ENCODE measurements at places on chromosomes 7 and 10.

GRCh38 chr10:69721690-69722310 is 79.9 kb upstream of the COL13A1 start:
- DNase-seq: no peak

- no peak for DNase-seq
Observed at GRCh38 chr7:149723795-149724495, 49.4 kb downstream of the ZNF467 start.

DNA sequence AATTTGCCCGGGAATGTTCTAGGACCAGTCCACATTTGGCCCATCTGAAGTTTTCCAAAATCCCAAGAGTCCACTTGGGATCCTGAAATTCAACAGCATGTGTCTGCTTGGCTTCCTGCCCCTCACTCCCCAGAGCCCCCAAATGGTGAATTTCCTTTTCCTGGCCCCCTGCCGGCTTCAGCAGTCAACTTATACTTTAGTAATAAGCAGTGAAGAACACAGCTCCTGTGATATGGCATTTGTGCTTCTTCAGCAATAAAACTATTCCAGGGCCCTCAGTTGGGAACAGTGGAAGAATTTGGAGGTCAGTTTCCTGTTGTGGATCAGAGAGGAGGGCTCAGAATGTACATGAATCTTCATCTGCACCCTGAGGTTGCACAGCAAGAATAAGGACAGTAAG is 51.1 kb downstream of the PRF1 start:
- no peak for DNase-seq

DNA sequence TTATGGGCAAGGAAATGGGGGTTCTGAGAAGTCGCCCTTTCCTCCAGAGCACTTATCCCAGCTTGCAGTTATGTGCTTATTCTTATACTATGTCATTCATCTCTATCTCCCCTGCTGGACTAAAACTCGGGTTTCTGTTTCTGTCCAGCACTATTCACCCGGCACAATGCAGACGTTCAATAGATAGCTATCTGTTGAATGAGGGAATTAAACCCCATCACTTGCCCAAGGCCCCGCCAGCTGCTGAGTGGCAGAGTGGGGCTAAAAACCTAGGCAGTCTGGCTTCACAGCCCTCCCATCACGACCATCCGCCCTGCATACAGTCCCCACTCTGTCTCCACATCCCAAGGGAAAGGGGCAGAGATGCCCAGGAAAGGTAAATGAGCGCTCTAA is 5.4 kb downstream of the SLIT1 start:
- no peak for DNase-seq

DNA sequence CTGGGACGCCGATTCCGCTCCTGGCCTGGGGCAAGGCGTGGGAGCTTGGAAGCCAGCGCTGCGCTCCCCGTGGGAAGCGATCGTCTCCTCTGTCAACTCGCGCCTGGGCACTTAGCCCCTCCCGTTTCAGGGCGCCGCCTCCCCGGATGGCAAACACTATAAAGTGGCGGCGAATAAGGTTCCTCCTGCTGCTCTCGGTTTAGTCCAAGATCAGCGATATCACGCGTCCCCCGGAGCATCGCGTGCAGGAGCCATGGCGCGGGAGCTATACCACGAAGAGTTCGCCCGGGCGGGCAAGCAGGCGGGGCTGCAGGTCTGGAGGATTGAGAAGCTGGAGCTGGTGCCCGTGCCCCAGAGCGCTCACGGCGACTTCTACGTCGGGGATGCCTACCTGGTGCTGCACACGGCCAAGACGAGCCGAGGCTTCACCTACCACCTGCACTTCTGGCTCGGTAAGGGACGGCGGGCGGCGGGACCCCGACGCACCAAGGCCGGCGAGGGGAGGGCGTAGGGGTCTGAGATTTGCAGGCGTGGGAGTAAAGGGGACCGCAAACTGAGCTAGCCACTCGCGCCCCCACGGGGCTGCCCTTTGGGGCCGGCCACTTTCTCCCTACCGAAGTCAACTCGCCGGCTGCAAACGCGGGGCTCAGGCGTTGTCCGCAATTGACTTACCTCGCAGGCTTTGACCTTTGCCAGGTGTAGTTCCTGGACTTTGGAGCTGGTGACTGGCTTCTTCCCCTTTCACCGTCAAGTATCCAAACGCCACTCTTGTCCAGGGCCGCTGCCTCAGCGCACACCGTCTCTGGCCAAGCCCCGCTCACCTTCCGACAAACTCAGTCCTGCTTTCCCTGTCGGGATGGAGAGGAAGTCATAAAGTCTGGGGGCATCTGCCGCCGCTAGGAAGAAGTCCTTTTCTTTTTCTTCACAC is at the start of gene SCIN:
Gene SCIN (plus strand): TSS at position 187 of the 928 bp plus-strand sequence. CDS start 67 bp downstream, at position 254.
- no peak for DNase-seq

DNA sequence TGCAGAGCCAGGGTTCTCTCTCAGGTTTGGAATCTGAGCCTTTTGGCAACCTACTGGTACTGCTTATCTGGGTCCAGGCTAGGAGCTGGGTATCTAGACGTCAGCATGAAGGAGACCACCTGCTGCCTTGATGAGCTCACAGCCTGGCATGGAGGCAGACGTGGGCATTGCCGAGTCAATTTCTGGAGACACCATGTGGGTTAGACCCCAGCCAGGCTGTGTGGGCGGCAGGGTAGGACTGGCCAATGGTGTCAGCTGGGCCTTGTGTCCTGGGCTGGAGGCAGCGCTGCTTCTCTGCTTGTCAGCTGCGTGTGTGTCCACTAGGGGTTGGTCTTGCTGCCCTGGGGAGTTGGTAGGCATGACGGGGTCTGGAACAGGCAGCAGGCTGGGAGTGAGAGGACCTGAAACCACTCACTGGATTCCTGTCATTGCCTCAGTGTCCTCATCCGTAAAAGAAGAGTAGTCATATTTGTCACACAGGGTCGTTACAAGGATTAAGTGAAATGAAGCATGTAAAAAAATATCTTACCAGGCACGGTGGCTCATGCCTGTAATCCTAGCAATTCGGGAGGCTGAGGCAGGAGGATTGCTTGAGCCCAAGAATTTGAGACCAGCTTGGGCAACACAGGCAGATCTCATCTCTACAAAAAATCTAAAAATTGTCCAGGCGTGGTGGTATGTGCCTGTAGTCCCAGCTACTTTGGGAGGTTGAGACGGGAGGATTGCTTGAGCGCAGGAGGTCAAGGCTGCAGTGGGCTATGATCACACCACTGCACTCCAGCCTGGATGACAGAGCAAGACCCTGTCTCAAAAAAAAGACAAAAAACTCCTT is 31.7 kb upstream of the ANKRD2 start:
- no peak for DNase-seq

DNA sequence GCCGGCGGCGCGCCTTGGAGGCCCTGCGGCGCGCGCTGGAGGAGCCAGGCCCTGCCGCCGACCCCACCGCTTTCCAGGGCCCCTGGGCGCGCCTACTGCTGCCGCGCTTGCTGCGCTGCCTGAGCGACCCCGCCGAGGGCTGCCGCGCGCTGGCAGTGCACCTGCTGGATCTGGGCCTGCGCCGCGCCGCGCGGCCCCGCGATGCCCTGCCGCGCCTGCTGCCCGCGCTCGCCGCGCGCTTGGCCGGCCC is 280 bp downstream of the DNAAF5 start:
- no peak for DNase-seq

DNA sequence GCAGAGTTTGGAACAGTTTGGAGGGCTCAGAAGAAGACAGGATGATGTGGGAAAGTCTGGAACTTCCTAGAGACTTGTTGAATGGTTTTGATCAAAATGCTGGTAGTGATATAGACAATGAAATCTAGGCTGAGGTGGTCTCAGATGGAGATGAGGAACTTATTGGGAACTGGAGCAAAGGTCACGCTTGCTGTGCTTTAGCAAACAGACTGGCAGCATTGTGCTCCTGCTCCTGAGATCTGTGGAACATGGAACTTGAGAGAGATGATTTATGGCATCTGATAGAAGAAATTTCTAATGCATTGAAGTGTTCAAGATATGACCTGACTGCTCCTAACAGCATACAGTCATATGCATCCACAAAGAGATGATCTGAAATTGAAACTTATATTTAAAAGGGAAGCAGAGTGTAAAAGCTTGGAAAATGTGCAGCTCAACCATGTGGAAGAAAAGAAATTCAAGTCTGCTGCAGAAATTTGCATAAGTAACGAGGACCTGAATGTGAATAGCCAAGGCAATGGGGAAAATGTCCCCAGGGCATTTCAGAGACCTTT is 186.9 kb upstream of the PHYHIPL start:
- no peak for DNase-seq

GRCh38 chr10:89632824-89633223 is 12.2 kb downstream of the PANK1 start:
- no peak for DNase-seq

- no peak for DNase-seq
Observed at GRCh38 chr7:70952311-70952710, 179.6 kb upstream of the GALNT17 start.

GRCh38 chr7:55026086-55026790 is 7.4 kb downstream of the EGFR start:
- no peak for DNase-seq

GRCh38 chr7:127873715-127874636 is 157.3 kb downstream of the LRRC4 start:
- DNase-seq: no peak

Measured in stimulated activated CD4-positive, alpha-beta T cell treated with anti-CD3 and anti-CD28 coated beads, Interleukin-1b, Interleukin-23, amount 100 ng/mL, for 4 hours (primary cell).